ENCODE measurements at places on chromosomes 1 and 21. TPM values are rescaled to one million over a fixed set of nuclear protein-coding genes. Genes with fewer than 3 reads are reported as not detected.
A peak's percentile ranks its signal among the peaks of the same experiment; 100 is the strongest.

The LAPTM5 gene
- total RNA-seq: 529 TPM

The PLK3 gene
- total RNA-seq: 136 TPM

The ADORA1 gene
- total RNA-seq: not detected

The OVAAL gene
- total RNA-seq: not detected

The SPAG17 gene
- not detected for total RNA-seq

The SLC45A3 gene
- 1.1 TPM for total RNA-seq

The WNT3A gene
- total RNA-seq: not detected

The SPATA46 gene
- total RNA-seq: not detected

The CDKN2C gene
- total RNA-seq: 3.2 TPM

The GSTM1 gene
- total RNA-seq: 0.44 TPM

The OPRD1 gene
- not detected for total RNA-seq

The HCN3 gene
- total RNA-seq: 4.0 TPM

The ACKR1 gene
- total RNA-seq: 0.20 TPM

The CFHR1 gene
- not detected for total RNA-seq

The SPRR2G gene
- not detected for total RNA-seq

The AKR7A2 gene
- total RNA-seq: 32.0 TPM

The KIF17 gene
- total RNA-seq: not detected

The RGS13 gene
- 0.07 TPM for total RNA-seq

DNA sequence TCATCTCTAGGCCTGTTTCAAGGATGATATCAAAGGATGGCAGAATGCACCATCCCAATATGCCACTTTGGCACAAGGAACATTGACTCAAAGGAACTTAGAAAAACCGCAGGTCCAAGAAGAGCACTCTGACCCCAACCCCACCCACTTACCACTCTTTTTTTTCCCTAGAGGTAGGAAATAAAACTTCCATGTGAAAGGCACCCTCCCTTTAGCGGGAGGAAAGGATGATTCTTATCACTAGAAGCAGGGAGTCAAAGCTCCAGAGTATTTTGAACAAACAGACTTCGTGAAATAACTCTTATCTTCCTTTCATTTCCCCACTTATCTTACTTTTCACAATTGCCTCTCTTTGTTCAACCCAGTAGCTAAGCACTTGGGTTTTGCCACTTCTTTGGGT lies 22.2 kb downstream of the PSMG1 start:
- DNase-seq: no peak

DNA sequence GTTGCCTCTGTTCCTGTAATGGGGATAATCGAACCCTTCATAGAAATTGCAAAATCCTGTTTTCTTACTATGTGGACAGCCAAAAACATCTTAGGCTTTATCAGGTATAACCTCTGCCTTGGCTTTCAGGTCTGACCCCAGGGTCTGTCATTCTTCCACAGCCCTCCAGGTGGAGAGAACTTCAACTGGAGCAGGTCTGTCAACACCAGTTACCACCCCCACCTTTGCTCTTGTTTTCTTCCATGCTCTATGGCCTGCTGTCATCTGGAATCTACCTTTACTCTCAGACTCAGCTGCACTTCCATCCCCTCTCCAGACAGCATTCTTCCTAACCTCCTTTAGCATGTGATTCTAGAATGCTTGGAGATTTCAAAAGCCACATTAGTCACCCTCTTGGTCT lies 10.4 kb upstream of the GJA9 start:
- peak; percentile 13 for DNase-seq

GRCh38 chr1:109756848-109757521 lies 6.7 kb downstream of the EPS8L3 start:
- no peak for DNase-seq

GRCh38 chr1:116122955-116123757 lies 12.0 kb downstream of the MAB21L3 start:
- DNase-seq: no peak

DNA sequence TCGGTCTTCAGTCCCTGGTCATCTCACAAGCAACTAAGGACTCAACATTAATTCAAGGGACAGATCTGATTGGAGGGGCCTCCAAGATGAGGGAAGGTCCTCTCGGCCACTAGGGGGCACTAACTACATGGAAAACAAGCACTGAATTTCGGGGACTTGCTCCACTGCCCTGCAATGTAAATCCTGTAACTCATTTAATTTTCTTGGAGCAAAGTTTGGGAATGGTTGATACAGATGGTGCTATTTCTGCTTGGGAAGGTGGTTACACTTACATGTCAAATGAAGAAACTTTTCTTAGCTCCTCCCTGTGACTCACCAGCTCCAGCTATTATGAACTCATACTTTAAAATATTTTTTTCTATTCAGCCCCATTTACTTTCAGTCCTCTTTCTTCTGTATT lies 97.4 kb upstream of the KCNJ15 start:
- DNase-seq: peak; percentile 59

DNA sequence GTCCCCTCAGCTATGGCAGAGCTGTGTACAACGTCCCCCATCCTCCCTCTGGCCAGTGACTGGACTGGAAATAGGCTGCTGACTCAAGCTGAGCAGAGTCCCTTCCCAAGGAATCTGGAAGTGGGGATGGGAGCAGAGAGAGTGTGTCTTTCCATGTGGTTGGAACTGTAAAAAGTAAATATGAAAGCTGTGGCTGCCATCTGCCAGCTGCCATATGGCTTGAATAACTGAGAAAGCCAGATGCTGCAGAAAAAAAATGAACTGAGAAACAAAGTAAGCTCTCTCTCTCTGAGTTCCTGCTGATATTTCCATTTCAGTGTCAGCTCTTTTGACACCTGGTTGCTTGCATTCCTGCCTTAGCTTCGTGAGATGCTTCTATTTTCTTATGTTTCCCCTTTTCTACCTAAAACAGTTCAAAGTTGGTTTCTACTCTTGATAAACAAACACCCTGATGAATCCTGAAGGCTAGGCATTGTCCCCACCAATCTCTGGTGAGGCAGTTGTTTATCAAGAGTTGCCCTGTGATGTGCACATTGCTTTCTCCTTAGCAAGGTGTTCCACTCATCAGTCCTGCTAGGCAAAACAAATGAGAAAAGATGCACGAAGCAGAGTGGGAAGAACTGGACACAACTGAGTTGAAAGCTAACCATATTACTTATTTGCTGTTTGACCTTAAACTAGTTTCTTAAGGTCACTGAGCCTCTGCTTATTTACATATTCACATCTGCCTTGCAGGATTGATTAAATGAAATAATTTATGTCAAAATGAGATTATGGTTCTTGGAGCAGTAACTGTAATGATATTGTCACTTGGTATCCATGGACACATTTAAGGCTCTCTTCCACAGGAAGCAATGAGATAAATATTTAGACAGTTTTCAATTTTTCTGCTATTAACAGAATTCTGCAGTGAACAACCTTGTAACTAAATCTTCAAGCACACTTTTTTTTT lies 16.6 kb upstream of the DR1 start:
- DNase-seq: no peak

- no peak for DNase-seq
Measured at GRCh38 chr1:236168716-236169429, 26.5 kb downstream of the GPR137B start.

DNA sequence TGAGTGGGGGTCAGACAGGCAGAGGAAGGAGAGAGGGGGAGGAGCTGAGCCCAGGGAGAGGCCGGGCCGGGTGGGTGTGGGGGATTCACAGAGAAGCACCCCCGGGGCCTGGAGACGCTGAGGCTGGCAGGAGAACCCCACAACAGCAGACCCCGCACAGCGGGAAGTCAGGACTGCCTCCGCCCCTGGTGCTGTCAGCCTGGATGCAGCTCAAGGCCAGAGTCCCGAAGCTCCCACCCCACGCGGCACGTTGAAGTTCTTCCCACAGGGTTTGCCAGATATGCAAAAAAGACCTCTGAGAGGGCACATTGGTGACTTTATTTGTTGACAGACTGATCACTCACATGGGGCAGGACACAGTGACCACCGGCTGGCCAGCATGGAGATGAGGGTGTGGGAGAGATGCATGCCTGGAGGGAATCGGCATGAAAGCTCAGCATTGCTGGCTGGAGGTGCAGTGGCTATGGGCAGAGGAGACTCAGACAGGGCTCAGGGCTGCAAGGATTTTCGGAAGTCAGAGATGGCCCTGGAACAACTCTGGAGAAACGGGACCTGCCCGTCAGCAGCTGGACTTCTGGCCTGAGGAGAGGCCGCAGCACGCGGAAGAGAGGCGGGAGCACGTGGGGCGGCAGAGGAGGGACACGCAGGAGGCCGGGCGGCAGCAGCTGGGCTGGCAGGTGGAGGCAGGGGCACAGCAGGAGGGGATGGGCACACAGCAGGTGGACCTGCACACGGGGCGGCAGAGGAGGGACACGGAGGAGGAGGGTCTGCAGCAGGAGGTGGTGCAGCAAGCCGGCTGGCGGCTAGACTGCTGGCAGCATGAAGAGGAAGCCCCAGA lies 885 bp downstream of the KRTAP10-3 start:
- no peak for DNase-seq

GRCh38 chr1:6909401-6909800 lies 124.1 kb downstream of the CAMTA1 start:
- DNase-seq: no peak

GRCh38 chr1:10724948-10725847 lies 71.2 kb downstream of the CASZ1 start:
- DNase-seq: no peak

GRCh38 chr1:86515597-86515996 lies 31.3 kb upstream of the CLCA4 start:
- no peak for DNase-seq

DNA sequence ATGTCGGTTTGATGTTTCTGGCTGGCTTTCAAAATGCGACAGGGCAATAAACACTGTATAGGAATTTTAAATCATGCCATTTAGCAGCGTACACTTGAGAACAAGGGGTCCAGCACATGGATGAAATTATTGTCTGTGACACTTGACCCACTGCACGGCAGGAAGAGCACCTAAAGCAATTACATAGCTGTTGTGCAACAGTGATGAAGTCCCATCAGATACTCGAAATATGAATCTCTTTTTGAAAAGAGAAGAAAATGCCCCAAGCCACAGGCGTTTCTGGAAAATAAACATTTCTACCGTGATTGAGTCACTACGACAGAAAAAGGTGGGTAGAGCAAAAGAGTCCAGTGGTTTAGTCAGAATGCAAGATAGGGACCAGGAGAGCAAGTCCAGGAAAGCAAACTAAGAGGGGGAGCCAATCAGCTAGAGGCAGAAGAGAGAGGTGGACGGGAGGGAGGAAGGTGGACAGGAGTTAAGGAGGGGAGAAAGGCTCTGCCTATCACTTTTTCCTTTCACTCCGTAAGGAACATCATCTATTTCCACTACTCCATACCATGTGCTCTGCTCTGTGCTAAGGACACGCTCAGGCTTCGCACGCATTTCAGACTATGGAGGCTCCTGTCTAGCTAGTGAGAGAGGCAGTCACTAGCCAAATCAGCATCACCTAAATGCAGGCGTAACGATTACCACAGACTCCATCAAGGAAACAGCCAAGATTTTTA lies 6.4 kb downstream of the DSCAM start:
- no peak for DNase-seq

GRCh38 chr1:208757846-208758245 lies 513.7 kb upstream of the PLXNA2 start:
- DNase-seq: no peak

- DNase-seq: no peak
Measured at GRCh38 chr1:9605946-9606455, 17.3 kb downstream of the TMEM201 start.

- DNase-seq: no peak
Measured at GRCh38 chr1:23471473-23472075, 12.4 kb downstream of the ASAP3 start.

DNA sequence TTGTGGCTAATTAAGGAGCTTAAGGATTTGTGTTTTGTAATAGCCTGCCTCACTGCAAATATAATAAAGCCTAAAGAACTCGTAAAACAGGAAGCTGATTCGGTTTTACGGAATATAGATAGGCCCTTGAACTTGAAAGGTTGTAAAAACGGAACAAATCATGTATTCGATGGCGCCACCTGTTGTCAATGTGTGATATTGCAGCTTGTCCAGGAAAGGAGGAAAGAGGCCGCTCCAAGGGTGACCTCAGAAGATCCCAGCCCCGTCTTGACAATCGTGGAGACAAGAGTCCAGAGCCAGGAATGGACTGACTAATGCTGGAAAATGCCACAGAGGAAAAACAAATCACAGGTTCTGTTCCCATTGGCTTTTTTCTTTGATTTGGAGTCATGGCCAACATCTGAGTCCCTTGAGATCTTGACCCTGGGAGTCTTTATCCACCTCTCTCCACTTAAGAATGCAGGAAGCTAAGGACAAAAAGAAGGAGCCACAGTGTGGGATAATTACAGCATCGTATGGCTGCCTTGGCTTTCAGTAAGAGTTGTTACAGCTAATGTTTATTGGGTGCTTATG lies 7.0 kb upstream of the IGSF21 start:
- DNase-seq: peak; percentile 22

GRCh38 chr1:245592189-245592460 lies 437.3 kb downstream of the KIF26B start:
- no peak for DNase-seq

DNA sequence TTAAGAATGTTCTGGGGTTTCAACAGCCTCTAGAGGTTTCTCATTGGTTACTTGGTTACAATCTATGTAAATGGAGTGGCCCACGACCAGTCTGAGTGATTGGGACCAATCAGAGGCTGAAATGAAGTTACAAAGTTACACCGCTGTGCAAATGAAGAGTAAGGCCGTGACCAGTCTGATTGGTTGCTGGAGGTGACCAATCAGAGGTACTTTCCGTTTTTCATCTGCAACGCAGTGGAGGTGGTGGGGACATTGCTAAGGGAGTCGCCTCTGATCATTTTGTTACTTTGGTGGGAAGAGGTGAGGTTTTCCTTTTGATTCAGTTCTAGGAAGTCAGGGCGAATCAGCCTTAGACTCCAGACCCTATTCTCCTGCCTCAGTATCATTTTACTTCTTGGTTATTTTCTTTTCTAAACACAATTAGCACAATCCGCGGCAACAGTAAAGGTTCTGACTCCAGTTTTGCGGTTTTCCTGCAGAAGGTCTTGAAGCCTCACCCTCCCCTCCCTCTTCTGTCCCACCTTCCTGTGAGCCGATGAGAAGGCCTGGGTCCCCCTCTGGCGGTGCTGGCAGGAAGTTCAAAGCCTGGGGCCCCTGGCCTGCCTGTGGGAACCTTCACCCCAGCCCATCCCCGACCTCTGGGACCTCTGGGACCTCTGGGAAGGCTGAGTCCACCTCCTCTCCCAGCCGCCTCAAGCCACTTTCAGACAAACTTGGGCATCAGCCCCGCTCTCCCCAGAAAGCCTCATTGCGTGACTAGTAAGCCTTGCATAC lies 38.7 kb upstream of the TTC34 start:
- peak; percentile 65 for DNase-seq

DNA sequence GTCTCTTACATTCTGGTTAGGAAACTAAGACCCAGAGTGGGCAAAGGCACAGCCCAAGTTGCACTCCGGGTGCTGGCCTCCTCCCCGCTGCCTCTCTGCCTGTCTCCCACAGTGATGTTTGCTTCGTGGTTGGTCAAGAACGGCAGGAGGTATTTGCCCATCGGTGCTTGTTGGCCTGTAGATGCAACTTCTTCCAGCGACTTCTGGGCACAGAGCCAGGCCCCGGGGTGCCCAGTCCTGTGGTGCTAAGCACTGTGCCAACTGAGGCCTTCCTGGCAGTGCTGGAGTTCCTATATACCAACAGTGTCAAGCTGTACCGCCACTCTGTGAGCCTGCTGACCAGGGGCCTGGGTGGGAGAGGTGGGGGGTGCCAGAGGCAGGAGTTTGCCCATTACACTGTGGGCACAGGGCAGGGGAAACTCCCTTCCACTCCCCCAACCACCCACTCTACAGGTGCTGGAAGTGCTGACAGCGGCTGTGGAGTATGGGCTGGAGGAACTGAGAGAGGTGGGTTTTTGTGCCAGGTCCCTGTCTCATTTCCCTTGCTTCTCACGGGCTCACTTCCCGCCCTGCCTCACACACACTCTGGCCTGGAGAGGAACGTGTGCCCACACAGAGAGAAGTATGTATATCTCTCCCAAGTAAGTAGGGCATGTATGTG lies 1.9 kb downstream of the BTBD19 start:
- DNase-seq: no peak

- no peak for DNase-seq
Measured at GRCh38 chr21:16587681-16588375, 858.0 kb downstream of the USP25 start.
